ENCODE measurements at places on chromosomes 6 and 20.

DNA sequence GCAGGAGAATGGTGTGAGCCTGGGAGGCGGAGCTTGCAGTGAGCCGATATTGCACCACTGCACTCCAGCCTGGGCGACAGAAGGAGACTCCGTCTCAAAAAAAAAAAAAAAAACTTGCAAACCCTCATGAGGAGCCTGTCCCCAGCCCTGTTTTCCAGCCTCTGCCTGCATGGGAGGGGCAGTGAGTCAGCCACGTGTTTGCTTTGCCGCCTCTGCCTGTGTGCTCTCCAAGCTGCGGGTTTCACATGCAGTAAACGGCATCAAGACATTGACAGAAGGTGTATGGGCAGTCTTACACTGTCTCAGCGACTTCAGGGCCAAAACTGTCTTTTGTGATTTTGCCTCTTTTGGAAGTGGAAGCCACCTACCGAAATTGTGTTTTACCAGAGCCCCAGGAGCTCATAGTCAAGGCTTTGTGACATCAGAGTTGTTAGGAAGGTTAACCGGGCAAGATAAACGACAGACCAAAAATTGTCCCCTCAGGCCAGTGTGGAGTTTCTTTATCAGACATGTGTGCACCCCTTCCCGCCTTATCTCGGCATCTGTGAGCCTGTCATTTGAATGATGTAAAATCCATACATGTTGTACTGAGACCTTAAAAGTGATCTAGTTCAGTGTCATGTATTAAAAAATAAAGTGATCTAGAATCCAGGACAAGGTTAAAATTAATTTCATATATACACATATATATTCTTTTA lies 52.9 kb downstream of the RPP40 start:
- DNase-seq: no peak

DNA sequence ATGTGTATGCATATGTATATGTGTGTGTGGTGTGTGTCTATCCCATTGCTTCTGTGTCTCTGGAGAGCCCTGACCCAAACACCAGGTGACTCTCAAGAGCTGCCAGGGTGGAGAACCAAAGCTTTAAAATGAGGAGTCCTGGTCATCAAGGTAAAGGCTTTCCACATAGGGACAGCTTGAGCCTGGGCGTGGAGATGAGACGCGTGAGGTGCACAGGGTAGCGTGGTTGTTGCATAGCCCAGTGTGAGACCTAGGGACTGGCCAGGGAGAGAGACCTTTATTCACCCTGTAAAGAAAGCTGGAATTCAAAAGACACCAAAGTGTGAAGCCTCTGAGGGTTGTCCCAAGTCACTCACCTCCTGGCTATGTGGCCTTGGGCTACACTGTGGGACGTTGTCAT lies 149.1 kb downstream of the SYCP2 start:
- DNase-seq: no peak

DNA sequence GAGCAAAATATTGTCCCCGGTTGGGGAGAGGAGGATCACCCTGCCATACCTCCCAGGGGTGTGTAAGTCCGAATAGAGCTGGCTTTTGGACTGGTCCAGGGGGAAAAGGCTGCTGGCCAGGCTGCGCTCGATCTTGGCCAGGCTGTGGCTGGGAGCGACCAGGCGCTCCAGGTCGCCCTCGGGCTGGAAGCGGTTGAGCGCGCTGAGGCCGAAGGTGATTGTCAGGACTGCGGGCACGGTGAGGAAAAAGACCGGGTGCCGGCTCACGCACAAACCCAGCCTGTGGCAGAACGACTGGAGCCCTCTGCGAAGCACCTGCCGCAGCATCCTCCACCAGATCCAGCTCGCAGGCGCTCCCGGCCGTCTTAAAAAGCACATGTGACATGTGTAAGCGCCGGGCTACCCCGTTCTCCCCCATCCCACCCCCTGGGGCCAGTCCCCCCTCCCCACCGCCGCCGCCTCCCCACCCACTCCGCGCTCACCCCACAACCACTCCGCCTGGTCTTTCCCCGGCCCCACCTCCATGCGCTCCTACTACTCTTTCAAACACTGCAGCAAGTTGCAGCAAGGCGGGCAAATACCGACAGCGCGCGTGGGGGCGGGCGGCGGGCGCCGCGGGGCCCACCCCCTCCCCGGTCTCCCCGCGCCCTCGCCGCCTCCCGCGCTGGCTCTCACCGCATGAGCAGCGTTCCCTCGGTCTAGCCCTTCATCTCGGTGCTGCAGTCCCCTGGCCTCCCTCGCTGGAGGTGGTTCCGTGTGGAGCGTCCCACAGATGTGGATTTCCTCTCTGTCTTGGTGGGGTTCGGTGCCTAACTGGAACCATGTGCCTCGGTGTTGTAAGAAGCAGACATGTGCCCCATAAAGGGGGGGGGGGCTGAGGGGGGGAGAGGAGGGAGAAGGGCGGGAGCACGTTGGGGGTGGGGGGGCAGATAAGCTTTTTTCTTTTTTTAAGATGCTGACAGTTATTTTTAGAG lies 42.4 kb downstream of the PTCHD4 start:
- no peak for DNase-seq

DNA sequence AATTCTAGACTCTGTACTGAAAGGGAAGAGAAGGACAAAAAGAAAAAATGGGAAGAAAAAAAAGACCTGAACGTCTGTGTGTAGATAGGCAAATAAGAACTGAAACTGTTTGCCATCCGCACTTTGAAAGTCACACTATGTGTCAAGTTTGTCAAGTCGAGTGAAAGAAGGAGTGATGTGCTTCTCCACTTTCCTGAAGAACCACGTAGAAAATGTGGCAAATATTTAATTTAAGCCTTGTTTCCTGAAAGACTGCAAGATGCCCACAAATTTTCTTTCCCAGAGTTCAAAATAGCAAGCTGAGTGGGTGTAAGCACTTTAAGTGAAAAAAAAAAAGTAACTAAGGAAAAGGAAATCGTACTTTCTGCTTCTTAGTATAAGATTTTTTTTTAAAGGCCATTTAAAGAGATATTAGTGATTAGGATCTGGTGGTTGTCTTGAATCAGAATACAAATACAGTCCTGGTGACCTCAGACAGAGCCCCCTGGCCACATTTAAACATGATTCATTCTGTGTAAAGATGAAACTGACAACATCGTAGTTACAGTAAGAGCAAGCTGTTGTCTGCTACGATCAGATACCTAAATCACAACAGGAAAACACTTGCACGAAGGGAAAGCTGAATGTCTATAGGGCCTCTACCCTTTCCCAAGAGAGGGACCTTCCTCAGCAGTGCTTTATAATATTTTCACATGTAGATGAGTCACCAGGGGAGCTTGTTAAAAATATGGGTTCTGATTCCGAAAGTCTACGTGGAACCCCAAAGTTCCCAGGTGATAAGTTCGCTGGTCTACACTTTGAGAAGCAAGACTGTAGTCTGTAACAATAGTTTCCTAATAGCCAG lies 102.3 kb downstream of the HIVEP2 start:
- no peak for DNase-seq

DNA sequence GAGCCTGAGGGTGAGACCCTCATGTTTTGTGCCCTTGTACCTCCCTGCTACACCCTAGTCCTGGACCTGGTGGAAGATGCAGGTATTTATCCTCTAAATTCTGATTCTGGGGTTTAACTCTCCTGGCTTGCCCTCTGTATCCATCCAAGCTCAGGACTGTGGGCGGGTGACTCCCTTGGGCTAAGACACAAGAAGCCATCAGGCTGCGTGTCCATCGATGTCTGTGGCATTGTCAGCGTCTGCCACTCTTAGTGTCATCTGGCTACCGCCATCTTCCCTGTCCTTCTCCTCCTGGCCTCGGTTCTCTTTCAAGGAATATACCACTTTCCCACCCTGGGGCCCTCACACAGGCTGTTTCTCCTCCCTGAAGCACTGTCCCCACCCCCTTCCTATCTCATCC lies 28.9 kb upstream of the BLCAP start:
- no peak for DNase-seq

- DNase-seq: peak; percentile 45
Measured at GRCh38 chr6:32785781-32786533, 22.6 kb upstream of the HLA-DQB2 start.

DNA sequence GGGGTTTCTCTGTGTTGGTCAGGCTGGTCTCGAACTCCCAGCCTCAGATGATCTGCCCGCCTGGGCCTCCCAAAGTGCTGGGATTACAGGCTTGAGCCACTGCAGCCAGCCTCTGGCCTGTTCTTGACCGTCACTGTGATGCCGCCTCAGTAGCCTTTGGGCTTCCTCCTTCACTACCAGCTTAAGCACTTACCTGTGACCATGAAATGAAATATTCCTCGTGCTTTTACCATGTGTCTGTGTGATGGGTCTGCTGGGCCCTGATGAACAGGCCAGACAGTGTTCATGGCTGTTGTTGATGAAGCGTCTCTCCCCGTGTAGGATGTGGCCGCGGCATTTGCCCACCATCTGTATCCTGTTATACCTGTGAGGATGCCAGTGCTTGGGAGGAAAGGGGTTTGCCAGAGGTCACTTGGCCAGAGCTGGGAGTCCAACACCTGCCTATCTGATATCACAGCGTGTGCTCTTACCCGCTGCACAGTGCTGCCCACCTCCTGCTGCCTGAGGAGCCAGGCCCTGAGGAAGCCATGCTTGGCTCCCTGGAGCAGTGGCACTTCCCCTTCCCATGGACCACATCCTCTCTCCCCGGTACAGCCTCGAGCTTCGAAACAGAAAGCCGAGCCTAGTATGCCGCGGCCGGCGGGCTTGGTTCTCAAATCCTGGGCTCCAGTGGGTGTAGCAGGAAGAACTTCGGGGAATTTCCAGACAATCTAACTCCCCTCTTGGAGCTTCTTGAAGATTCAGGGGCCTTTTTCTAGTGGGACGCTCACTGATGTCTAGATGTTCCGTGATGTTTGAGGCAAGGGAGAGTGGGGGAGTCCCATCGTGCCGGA lies 167.9 kb downstream of the ZDHHC14 start:
- DNase-seq: no peak
